ENCODE measurements at places on chromosomes 6 and 20.

- DNase-seq: peak; percentile 26
Measured at GRCh38 chr20:40512994-40513393, 176.0 kb downstream of the MAFB start.

DNA sequence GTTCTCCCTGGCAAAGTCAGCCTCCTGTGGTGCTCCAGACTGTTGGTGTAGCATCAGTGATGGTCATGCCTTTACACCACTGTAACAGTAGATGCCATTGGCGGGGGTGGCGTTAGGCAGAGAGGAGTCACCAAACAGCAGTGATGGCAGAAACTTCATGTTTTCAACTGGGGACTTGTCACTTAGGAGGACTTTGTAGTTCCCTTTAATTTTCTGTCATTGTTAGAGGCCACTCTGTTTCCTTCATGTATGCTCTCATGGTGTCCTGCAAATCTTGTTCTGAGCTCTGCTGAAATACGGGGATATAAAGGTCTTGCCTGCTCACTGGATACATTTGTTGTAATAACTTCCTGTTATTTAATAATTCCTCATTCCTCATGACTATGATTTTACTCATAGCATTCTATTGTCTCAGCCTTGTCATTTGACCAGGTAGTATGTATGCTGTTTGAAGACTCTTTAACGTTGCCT, 4.6 kb downstream of the MAP3K4 start:
- peak; percentile 27 for DNase-seq

GRCh38 chr20:17504066-17504897, 26.9 kb downstream of the BFSP1 start:
- DNase-seq: no peak

DNA sequence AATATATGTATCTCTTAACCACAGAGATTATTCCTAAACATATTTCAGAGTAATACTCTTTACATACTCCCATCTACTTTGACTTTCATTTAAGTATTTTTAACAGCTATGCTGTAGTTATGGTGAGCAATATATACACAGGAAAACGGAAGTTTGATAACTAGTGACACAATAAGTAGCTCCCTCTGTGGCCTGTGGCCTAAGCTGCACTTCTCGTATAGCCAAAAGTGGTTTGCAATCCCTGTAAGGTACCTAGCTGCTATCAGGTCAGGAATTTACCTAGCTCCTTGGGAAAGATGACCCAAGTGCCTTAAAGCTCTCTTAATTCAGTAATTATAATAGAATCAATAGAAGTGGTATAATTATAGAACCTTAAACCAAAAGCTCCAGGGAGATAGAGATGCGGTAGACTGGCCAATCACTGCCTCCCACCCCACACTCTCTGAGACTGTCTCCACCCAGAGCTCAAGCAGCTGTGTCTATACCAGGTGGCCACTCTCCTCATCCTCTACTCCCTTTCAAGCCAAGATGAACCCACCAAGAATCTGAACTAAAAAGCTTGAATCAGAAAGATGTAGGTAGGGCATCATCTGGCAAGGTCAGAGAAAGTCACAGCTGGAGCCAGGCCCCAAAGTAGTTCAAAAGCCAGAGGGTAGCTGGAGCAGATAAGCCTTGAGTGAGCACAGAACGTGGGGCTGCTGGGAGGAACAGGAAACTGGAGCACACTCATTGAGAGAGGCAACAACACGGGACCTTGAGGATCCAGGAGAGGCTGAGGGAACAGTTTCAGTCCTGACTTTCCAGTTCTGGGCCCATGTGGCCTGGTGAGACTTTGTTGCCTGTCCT, 84.9 kb upstream of the ASF1A start:
- DNase-seq: no peak

DNA sequence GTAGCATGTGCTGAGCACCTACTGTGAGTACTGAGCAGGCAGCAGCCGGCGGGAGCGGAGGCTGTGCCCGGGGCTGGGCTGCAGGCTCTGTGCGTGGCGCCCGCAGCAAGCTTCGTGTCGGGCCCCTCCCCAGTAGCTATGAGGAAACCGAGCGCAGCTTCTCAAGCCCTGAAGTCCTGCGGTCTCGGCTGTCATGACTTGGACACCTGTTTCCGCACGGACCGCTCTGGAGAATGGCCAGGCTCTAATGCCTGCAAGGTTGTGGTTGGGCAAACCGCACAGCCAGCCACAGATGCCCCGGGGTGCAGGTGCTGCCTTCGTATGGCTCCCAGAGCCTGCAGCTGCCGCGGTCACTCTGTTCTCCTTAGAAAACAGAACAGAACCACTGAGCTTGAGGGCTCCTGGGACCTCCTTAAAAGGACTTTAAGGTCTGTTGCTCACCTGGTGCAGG, 33.7 kb downstream of the PYGB start:
- DNase-seq: no peak

DNA sequence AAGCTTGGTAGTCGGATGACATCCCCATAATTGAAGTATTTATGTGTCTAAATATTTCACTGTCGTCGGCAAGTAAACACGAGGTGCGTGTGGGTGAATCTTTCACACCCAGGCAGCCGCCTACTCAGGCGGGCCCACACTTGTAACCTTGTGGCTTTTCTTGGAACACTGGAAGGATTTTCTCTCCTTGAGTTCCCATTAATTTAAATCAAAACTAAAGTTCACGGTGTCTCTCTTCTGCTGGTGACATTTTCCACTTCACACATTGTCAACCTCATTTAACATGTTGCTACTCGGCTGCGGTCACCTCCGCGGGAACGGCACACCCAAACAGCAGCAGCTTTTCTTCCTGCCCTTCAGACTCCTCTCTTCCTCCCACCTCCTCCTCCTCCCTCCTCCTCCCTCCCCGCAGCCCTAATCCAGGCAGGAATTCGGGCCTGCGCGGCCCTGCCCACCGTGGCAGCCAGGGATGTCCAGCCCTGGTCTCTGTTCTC, 336.6 kb downstream of the QKI start:
- no peak for DNase-seq

GRCh38 chr6:108693430-108694154, 132.9 kb downstream of the FOXO3 start:
- no peak for DNase-seq

DNA sequence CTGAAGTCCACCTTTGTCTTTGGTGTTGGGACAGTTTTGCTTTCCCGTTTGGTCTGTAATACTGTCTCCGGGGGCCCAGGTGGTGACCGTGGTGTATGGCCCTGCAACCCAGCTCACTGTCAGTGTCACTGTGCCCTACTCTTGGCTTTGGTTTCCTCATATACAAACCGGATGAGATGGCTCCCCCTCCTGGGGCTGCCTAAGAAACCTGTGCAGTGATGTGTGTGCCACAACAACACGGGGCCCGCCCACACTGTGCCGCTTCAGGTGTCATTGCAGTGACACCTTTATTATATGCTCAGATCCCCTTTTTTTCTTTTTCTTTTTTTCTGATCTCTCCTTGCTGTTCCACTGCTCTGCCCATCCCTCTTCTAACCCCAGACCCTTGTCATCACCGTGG, 73.9 kb downstream of the RAMACL start:
- DNase-seq: no peak

DNA sequence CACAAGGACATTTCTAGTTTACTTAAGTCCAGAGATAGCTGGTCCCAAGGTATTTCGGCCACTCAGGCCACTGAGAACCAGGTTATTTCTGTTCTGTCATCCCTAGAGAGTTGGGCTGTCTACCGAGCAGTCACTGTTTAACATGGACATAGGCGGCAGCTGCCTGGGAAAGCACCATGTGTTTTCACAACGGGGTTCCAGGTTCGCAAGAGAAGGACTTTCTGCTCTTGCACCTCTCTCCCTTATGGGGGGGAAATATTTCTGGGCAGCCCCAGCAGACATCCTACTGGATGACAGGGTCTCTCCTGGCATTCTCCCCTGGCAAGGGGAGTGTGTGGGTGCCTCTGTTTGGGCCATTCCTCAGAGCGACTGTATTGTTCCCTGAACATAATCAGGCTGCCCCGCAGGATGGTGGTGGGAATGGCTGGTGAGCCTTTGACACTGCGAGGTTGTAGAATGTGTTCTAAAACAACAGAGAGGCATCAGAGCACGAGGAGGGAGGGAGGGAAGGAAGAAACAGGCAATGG, 64.4 kb upstream of the DUSP22 start:
- DNase-seq: no peak

DNA sequence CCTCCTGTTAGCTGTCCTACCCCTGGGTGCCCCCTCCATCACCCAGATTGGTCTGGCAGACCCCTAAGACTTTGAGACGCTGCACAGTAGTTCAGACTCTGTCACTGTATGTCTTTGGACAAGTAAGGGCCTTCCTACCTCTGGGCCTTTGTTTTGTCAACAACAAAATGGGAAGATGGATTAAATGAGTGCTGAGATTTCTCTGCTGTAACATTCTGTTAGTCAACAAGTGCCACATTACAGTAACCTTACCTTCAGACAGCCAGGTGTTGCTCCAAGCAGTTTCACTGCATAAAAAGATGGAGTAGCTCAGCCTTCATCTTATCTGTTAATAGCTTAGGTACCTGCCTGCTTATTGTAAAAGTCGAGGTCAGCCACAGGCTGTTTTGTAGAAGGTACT, 16.0 kb downstream of the CHMP4B start:
- DNase-seq: no peak

- DNase-seq: peak; percentile 78
Measured at GRCh38 chr20:50303573-50304500, 113.2 kb downstream of the CEBPB start.

DNA sequence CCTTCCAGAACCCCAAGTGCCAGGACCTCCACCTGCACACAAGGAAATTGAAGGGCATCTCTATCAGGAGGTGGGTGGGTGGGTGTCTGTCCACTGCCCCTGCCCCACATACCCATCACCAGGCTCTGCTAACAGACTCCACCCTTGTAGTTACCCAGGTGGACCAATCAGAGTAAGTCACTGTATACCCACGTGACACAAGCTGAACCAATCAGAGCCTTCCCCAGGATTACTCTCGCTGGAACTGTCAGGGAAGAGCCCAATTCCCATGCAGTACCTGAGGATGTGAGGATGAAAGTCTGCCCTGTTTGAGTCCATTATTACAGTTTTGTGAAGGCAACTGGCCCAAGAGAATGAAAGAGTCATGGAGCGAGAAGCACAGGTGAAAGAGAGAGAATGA, 4.2 kb downstream of the OCSTAMP start:
- no peak for DNase-seq

GRCh38 chr6:19865178-19865577, 28.0 kb downstream of the ID4 start:
- no peak for DNase-seq

- DNase-seq: peak; percentile 44
Measured at GRCh38 chr6:158213925-158214674, 46.0 kb downstream of the GTF2H5 start.

DNA sequence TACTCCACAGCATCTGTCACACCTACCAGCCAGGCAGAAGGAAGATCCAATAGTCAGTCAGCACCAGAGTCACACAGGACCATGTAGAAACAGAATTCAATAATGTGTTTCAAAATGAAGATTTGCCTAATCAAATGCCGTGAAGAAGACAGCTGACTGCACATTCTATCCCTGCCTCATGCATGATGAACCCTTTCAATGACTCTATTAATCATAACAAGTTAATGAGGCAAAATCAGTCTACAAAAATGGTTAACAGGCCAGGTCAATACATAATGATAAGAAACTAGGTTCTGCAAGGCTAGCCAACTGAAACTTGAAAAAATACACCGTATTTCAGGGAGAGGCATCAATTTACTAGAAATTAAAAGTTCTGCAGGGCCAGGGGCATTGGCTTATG, 6.7 kb upstream of the PNRC1 start:
- no peak for DNase-seq

- DNase-seq: no peak
Measured at GRCh38 chr6:3261921-3262320, 3.2 kb downstream of the PSMG4 start.

- no peak for DNase-seq
Measured at GRCh38 chr6:156879591-156879990, 102.4 kb downstream of the ARID1B start.

DNA sequence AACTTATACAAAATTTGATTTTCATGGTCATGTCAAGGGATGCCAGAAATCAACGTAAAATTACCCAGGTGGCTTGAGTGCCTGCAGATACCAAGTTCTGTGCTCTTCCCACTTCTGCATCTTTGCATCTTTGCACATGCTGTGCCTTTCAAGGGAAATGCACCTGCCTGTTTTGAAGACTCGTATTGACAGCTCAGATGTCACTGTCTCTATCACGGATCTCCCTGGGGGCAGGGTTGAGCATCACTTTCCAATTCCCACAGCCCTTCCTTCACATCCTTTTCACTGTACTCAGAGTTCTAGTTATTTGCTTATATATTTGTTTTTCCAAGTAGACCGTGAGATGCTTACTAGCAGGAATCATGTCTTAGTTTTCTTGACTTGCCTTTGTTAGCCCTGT, 274.2 kb downstream of the CDH26 start:
- DNase-seq: no peak

GRCh38 chr6:15708231-15708630, 45.4 kb upstream of the DTNBP1 start:
- DNase-seq: no peak

DNA sequence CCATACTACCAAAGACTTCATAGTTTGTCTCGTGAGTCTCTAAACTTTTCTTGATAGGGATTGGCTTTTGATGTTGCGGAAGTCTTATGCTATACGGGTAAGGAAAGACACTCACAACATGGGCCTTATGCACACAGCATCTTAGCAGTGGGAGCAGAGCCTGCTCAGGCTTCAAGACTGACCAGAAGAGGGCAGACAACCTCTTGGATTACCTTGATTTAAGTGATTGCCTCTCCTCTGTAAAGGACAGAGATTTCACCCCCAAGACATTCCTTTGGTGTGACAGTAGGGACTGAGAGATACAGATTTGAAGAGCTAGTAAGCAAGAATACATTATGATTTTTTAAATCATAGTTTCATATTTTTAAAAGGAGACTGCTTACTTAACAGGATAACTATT, 71.0 kb upstream of the SAMD3 start:
- peak; percentile 50 for DNase-seq

DNA sequence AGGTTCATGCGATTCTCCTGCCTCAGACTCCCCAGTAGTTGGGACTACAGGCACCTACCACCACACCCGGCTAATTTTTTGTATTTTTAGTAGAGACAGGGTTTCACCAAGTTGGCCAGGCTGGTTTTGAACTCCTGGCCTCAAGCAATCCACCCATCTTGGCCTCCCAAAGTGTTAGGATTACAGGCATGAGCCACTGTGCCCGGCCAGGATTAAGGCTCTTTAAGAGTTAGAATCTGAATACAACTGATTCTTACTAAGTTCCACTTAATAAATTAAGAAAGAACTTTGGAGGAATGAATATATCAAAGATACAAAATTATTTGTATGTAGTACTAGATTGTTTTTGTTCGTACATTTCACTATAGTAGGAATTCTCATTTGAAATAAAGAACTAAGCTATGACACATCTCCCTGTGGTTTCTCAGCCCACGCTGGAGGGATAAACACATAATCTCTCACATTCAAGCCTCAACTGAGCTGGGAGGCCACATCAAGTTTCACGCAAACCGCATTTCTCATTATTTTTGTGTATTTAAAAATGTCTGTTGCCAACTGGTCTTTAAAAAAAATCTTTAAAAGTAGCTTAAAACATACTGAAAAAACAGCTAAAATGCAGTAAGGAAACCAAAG, 34.2 kb downstream of the DTNBP1 start:
- DNase-seq: peak; percentile 90
